ENCODE measurements at places on chromosomes 2 and 18.

- peak; percentile 97 for DNase-seq
Measured at GRCh38 chr2:158973116-158973956, 4.9 kb downstream of the TANC1 start.

- DNase-seq: peak; percentile 44
Measured at GRCh38 chr2:206642075-206643025, at the start of gene FAM237A. FAM237A (plus strand) TSS chr2:206642487; CDS start chr2:206644237, 1,750 bp downstream.

DNA sequence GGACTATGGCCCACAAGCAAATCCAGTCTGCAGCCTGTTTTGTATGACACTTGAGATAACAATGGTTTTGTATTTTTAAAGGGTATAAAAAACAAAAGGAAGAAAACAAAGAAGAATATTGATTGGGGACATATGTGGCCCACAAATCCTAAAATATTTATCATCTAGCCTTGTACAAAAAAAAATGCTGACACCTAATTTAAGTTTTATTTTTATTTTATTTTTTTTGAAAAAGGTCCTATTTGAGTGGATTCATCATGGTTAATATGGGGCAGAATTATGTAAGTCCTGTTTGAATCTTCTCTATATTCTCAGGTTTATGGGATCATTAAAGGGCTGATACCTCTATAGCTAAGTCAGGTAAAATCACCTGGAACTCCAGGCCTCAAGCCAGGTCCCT lies 525.7 kb downstream of the LRP1B start:
- no peak for DNase-seq

DNA sequence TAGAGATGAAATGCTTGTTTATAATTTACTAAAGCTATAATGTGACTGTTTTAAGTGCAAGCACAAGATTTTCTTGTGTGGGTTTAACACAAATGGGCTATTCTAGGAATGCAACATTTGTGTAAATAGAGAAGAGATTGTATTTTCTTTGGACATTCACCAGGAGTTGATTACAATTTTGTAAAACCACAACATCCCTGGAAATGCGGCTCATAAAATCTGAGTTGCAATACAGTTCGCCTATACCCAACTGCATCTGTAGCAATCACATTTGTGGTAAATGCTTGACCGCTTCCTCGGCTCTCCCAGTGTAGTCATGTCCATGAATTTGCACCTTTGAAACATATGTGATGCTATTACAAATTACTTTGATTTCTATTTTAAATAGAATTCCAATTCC lies 348.7 kb upstream of the CDH20 start:
- no peak for DNase-seq

GRCh38 chr2:230714136-230714480 lies 1.5 kb downstream of the CAB39 start:
- peak; percentile 72 for DNase-seq

DNA sequence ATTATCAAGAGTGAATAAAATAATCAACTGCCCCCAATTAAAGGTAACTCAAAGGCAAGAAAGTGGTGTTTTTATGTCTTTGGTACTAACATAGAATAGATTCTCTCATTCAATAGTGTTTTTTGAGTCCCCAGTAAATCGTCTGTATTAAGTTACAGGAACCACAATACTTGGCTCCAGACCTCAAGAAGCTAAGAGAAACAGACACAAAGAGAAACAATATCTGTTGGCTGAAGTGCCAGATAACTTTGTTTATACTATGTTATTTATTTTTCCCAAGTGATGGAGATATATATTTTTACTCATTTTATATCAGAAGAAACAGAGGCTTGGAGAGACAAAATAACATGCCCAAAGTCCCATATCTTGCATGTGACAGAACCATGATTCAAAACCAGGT lies 201.7 kb upstream of the HNRNPA3 start:
- no peak for DNase-seq

GRCh38 chr2:16303761-16304160 lies 361.9 kb downstream of the CYRIA start:
- DNase-seq: no peak

DNA sequence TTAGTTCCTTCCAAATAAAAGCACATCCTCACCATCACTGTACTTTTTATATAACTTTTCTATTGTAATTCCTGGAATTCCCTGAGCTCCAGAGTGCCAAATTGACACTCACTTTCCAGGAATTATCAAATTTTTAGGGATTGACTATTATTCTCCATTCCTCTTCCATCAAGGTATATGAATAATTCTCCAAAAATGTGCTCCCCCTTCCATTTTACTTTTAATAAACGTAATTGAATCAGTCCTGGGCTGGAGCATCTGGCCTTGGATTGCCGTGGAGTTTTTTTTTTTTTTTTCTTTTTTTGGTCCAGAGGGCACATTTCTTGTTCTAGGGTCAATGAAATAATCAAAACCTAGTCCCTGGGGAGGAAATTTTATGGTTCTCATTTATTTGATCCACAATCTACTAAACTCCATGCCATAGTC lies 304.3 kb downstream of the CDCA7 start:
- DNase-seq: no peak

GRCh38 chr2:219512524-219513216 lies 1.6 kb upstream of the ASIC4 start:
- DNase-seq: no peak

DNA sequence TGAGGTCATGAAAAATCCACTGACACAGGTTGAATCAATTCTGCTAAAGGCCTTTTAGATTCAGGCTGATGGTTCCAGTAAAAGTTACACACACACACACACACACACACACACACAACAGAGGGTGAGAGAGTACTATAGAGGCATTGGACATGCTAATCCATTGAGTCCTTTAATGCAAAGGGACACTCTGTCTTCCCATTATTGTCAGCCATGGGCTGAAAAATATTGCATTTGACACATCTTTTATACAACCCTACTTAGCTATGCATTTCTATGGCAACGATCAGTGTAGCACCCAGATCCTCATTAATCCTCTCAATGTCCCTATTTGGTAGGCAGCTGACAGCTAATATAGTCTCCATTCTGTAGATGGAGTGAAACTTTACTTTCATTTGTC lies 440.8 kb upstream of the RGPD4 start:
- no peak for DNase-seq

- no peak for DNase-seq
Measured at GRCh38 chr18:32177530-32177929, 12.3 kb upstream of the MEP1B start.

GRCh38 chr2:69097148-69097610 lies 84.2 kb downstream of the ANTXR1 start:
- DNase-seq: no peak

GRCh38 chr2:15808944-15809343 lies 131.4 kb upstream of the MYCN start:
- no peak for DNase-seq

DNA sequence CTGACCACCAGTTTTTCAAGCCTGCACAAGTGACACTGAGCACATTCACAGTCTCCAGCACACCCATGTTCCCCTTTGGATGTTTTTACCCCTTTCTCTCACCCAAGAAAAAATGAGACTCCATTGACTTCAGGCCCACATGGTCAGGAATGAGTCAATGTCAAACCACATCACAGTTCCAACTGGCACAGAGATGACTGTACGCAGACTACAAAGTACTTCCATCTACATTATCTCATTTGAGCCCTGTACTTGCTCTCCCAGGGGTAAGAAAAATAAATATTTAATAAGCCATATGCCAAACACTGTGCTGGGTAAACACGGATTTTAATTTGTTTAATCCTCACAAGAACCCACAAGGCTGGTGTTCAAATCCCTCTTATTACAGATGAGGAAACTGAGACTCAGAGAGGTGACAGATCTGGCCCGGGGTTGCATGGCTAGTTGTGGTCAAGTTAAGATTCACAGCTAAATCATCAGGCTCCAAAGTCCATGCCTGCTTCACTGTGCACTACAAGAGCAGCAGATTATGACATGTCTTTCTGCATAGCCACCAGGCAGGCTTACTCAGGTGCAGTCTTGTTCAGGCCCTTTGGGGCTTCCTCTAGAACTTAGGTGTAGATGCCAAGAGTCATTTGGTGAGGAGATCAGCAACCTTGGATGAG lies 106.1 kb downstream of the TXNL1 start:
- no peak for DNase-seq

DNA sequence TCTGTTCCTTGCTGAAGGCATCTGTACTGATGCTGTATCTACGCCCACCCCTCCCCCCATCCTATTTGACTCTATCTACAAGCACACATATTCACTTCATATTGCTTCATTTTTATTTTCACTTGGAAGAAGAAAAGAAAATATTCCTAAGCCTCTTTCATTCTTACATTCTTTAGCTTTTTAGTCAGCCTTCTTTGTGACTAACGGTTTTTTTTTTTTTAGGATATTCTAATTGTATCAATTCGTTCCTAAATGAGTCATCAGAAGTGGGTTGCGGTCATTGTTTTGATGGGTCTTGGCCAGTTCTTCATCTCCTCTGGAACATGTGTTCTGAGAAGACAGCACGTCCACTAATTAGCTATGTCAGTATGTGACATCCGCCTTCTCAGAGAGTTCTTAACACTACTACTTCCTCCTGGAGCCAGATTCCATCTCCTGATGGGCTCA lies 88.7 kb downstream of the MYO1B start:
- DNase-seq: no peak

- DNase-seq: no peak
Measured at GRCh38 chr2:58734365-58734764, 493.2 kb upstream of the FANCL start.

DNA sequence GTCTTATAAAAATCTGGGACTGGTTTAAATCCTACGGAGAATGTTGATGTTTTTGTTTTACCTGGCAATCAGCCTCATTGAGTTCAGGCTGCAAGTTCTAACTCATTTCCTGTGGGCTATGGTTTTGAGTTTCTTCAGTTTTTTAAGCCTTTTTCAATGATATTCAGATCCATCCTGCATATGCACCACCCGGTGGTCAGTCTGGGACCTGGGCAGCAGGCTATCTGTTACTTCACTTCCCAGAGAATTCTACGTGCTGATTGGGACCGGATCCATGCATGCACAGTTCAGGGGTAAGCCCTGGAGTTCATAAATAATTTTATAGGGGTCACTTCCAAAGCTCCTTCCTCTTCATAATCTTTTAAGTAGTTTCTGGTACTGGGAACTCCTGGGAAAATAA lies 339.2 kb upstream of the HNRNPA3 start:
- no peak for DNase-seq

- no peak for DNase-seq
Measured at GRCh38 chr2:167575276-167575675, 672.1 kb downstream of the STK39 start.

- DNase-seq: peak; percentile 49
Measured at GRCh38 chr2:155841442-155841841, 491.1 kb downstream of the NR4A2 start.

GRCh38 chr2:41928526-41928925 lies 119.3 kb upstream of the PKDCC start:
- no peak for DNase-seq

DNA sequence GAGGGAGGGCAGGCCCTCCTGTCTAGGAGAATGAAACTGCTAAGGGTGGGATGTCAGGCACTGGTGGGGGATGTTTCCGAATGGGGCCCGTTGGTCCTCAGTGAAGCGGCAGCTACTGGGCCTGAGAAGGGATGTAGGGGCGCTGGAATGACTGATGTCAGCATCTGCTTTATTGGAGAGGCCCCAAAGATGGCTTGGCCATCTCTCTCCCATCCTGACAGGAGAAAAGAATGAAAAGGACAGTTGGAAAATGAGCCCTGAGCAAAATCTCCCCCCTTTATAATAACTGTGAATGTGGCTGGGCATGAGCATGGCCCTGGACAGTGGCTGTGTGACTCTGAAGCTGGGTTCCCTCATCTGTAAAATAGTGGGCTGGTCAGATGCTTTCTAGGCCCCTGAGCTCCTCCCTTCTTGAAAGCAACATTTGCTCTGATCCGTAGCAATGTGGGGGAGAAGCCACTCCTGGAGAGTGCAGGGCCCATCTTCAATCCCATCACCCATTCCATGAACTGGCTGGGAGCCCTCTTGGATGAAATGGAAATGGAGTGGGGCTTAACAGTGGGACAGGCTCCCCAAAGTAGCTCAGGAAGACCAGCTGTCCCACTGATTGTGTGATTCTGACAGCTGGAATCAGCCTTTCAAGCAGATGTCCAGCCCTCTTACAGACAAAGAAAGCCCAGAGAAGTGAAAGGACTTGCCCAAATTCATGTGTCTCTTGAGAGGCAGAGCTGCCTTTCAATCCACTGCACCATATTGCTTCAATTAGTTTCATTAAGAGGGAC lies 232.7 kb upstream of the SMAD2 start:
- no peak for DNase-seq

DNA sequence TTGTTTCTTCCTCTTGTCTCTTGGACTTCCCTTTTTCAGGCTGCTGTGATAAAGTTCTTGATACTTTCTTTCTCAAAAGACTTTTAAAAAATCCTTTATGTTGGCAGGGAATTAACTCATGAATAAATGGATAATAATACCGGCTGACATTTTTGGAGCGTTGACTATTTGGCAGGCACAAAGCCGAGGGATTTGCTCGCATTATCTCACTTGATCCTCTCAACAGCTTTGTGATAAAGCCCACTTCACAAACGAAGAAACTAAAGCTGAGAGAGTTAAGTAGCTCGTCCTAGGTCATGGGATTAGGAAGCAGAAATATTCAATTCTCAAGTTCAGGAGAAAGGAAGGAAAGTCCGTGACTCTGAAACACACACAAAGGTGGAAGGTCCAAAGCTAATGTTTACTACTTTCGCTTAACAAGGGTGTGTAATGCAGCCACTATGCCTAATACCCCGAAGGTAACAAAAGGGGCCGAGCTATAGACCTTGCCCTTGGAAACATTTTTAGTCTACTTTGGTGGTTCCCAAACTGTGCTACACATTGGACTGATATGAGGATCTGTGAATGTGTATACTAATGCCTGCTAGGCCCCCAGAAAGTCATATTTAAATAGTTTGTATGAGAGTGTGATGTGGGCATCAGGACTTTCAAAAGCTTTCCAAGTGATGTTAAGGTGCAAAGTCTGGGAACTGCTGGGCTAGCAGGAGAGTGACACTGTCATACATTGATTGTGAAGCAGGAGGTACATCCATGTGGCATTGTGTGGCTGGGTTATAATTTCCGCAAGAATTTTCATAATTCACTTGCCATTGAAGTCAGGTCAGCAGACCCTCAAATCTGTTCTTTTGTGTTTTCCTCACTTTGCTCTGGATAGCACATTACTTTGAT lies 508.4 kb downstream of the PLCL1 start:
- DNase-seq: no peak

GRCh38 chr2:39246382-39246980 lies 2.7 kb upstream of the CDKL4 start:
- DNase-seq: no peak

GRCh38 chr2:171630812-171631626 lies 56.2 kb upstream of the DYNC1I2 start:
- no peak for DNase-seq

GRCh38 chr2:213057977-213058376 lies 93.4 kb downstream of the IKZF2 start:
- no peak for DNase-seq

DNA sequence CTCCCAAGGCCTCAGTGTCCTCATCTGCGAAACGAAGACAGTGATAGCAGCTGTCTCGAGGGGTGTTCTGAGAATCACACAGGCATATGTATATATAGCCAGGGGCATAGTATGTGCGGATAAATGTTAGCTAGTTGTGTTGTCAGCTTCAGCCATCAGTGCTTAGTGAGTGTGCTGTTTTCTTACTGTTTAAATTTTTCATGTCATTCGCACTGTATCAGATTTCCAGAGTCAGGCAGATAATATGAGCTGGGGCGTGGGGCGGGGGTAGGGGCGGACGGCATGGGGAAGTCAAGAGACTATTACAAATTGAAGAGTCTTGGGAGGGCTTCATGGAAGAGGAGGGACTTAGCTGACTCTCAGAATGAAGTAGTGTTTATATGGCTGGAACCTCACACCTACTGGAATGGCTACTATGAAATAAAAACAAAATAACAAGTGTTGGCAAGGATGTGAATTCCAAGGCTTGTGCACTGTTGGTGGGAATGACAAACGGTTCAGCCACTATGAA lies 7.0 kb downstream of the TRAPPC12 start:
- no peak for DNase-seq

- DNase-seq: peak; percentile 7
Measured at GRCh38 chr2:30321466-30321865, 90.1 kb downstream of the LBH start.
